NCI-H2107 (cell line): ENCODE measurements at places on chromosomes 5 and 9.

DNA sequence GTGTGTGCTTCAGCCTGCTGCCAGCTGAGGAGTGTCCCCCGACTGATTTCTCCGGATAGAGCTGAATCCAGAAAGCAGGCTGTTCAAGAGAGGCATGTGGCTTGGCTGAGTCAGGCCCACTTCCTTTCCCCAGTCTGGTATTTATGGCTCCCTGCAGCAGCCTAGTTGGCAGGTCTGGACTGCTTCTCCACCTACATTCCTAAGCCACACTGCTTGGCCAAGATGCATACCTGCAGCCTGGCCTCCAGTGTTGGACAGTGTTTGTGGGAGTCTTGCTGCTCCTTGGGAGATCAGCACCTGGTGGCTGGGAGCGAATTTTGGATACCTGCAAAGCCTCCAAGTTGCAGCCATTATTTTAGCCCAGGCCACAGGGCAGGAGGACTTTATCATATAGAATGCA lies 670.8 kb downstream of the ACTL7B start:
- no peak for DNase-seq

GRCh38 chr5:32030686-32031085 lies 143.4 kb downstream of the GOLPH3 start:
- DNase-seq = no peak

GRCh38 chr5:98630621-98631020 lies 142.8 kb upstream of the RGMB start:
- no peak for DNase-seq

DNA sequence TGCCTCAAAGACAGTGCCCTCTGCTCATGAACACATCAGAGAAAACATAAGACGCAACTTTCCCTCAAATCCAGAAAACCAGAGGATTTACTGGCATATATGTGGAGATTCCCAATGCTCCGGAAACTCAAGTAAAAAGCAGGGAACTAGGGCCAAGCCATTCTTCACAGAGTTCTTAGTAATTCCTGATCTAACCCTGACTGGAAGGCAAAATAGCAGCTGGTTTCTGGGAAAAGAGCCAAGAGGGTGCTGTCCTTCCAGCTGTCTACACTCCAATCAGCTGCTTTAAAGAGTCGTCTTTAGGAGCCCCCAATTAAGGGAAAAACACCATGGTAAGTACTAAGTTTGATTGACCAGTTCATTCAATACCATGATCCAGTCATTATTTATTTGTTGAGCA lies 49.6 kb downstream of the GNA14 start:
- no peak for DNase-seq

DNA sequence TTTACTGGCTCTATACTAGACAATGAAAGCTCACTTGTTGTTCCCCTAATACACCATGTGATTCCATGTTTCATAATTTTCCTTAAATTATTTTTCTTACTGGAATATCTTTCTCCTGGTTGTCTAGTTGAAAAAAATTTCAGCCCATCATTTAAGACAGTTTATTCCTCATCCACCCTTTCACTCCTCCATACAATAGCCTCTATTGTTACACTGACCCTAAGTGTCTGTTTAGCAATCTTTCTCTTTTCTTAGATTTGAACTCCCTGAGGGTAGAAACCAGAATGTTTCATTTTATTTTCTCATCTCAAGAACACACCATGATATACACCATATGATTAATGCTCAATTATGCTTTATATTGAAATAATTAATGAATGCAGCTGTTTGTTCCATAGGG lies 413.4 kb upstream of the ITGA1 start:
- DNase-seq = no peak

DNA sequence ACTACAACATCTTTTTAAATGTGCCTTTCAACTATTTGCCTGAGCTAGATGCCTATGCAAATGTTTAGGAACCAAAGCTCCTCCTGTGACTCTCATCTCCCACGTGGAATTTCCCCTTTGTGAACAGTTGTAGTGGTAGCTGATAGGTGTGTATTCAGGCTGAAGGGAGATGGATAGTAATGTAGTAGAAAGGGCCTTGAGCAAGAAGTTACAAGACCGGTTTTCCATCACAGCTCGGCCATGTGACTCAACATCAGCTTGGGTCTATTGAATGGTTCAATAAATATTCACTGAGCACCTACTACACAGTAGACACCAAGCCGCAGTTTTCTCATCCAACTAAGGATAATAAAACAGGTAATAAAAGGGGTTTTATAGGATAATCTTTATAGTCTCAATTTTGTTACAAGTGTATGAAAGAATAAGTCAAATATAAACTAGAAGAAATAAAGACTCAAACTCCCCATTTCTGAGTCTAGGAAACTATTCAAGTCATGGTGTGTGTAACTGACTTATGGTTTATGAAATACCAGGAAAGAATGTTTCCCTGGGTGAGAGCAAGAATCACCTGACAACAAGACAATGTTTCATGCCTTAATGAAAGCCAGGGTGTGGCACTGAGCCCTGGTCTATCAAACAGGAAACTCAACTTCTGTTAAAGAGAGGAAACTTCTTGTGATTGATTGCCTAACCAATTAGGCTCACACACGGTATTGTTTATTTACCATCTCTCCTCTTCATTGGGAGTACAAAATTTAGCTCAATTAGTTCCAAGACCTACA lies 187.1 kb upstream of the SPEF2 start:
- no peak for DNase-seq

DNA sequence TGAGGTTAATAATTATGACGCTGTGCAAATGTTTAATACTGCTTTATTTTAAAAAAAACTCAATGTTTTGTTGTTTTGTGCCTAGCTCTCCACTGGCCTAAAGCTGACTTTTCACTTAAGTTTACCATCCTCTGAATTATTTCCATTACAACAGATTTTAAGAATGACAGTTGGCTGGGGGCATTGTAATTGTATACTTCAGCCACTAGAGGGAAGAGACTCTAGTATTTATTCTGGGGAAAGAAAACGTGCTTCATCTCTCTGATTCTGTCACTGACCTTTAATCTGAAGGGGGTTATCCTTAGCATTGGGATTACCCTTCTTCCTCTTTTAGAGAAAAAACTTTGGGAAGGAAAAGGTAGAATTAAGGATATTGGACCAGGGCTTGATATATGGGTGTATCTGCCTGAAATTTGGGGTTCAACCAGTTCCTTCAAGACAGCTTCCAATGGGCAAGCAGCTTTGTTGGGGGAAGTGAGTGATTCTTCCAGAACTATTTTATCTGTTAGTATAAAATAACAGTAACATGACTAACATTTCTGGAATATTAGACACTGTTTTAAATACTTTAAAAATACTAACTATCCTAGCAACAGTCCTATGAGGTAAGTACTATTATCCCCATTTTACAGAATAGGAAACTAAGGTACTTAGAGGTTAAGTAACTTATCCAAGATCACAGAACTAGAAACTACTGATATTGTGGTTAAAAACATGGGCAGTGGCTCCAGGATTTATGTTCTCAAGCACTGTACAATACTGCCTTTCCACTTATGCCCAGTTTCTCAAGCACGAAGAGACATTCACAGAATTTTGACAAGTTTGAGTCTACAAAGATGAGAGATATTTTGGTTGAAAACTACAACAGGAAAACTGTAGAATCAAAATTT lies 208.4 kb downstream of the CD180 start:
- no peak for DNase-seq

- DNase-seq = no peak
Measured at GRCh38 chr9:16597136-16597535, 273.3 kb downstream of the BNC2 start.

DNA sequence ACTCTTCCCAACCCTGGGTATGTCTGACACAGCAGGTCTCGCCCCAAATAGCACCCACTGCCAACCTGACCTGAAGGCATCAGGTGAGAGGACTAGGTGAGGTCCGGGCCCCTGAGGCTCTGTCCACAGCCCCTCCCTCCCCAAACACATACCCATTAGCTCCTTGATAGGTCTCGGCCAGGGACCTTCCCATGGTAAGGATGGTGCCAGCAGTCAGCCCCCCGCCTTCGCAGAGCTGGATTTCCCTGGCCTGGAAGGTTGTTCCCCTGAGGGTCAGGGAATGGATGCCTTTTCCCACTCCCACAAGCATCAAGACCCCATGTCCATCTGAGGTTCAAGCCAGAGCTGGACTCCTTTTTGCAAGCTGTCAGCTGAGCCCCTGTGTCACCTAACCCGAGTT lies 2.7 kb downstream of the ENHO start:
- DNase-seq = no peak

GRCh38 chr5:1208743-1209488 lies 7.5 kb downstream of the SLC6A19 start:
- no peak for DNase-seq

- no peak for DNase-seq
Measured at GRCh38 chr5:175448276-175448675, 4.3 kb upstream of the DRD1 start.

GRCh38 chr9:33116860-33117259 lies 40.4 kb upstream of the SMU1 start:
- DNase-seq = no peak

DNA sequence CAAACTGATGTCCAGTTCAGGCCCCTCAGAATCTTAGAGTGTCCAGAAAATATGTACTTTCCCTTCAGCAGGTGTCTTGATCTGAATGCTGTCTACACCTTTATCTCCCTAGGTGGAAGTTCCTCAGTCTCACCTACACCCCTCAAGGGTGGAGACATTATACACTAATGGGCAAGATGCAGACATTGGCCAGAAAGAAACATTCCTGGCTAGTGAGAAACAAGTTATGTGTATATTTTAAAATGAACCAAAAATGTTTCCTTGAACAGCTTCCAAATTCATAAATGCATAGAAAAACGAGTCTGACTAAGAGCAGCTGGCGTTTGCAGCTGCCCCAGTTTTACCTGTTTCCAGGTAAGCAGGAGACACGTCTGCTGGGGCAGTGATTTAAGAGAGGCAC lies 140.5 kb upstream of the IRX4 start:
- no peak for DNase-seq

- DNase-seq = no peak
Measured at GRCh38 chr5:18270635-18271338, 636.5 kb downstream of the TAF11L14 start.

- no peak for DNase-seq
Measured at GRCh38 chr9:88230612-88231011, 92.3 kb upstream of the SPATA31C2 start.

GRCh38 chr5:14547666-14548065 lies 33.9 kb upstream of the OTULINL start:
- DNase-seq = no peak

GRCh38 chr5:155532621-155533311 lies 519.2 kb downstream of the KIF4B start:
- DNase-seq = no peak

DNA sequence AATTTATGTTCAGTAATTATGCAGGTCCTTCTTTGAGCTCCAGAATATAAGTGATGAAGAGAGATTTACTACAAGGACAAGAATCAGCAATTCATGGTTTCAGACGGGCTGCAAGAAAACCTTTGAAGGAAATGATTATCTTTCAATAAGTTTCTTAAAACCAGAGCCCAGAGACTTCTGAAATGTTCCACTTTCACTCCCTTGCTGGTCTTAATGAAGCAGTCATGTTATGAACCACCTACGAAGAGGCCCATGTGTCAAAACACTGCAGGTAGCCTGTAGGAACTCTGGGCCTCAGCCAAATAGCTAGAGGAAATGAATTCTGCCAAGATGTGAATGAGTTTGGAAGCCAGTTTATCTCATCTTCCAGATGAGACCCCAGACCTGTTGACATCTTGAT lies 505.9 kb upstream of the MEF2C start:
- DNase-seq = no peak

- no peak for DNase-seq
Measured at GRCh38 chr5:132023258-132024116, 12.0 kb upstream of the ACSL6 start.

DNA sequence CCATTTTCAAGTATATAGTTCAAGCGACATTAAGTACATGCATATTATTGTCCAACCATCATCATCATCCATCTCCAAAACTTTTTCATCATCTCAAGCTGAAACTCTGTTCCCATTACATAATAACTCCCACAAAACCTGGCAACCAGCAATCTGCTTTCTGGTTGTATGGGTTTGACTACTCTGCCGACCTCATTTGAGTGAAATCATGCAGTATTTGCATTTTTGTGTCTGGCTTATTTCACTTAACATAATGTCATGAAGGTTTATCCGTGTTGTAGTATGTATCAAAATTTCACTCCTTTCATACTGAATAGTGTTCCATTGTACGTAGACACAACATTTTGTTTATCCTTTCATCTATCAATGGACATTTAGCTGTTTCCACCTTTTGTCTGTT lies 74.8 kb downstream of the SGCD start:
- no peak for DNase-seq

GRCh38 chr5:65961633-65962032 lies 35.3 kb downstream of the ERBIN start:
- DNase-seq = no peak

- DNase-seq = no peak
Measured at GRCh38 chr9:136379003-136379287, 5.5 kb upstream of the CARD9 start.

- no peak for DNase-seq
Measured at GRCh38 chr5:81204205-81204604, 28.9 kb upstream of the CKMT2 start.

- DNase-seq = no peak
Measured at GRCh38 chr5:176994460-176995121, 12.0 kb downstream of the UIMC1 start.

DNA sequence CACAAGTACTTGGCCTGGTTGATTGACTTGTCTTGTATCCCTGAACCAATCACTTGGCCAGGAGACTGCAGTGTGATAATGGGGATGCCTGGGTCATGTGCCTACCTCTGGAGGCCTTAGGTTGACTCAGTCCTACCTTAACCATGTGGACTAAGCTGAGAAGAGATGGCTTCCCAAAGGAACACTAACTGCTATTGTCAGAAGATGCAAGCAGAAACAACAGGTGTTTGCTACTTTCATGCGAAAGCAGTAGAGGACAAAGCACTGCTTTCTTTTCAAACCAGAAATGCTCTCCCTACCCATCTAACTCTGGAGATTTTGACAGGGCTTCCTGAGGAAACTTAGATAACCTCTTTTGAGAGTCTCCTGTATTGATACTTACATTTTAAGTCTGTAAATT lies 22.9 kb downstream of the CDK7 start:
- no peak for DNase-seq

DNA sequence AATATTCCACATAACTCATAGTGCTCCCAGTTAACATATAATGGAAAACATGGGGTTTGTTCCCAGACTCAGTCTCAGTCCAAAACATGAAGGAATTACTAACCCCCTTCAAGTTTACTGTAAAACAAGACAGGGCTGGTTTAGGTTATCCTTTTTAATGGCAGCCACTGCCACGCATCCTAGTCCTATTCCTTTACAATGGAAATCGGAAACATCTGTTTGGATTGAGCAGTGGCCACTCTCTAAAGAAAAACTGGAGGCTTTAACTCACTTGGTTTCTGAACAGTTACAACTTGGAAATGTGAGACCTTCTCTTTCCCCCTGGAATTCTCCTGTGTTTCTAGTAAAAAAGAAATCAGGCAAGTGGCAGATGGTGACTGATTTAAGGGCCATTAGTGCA lies 609.9 kb upstream of the ACO1 start:
- no peak for DNase-seq

GRCh38 chr5:114362977-114363761 lies 1.3 kb downstream of the KCNN2 start:
- no peak for DNase-seq

GRCh38 chr5:67045816-67046740 lies 150.5 kb downstream of the CD180 start:
- no peak for DNase-seq
